ENCODE measurements at places on chromosomes 16 and 17.

DNA sequence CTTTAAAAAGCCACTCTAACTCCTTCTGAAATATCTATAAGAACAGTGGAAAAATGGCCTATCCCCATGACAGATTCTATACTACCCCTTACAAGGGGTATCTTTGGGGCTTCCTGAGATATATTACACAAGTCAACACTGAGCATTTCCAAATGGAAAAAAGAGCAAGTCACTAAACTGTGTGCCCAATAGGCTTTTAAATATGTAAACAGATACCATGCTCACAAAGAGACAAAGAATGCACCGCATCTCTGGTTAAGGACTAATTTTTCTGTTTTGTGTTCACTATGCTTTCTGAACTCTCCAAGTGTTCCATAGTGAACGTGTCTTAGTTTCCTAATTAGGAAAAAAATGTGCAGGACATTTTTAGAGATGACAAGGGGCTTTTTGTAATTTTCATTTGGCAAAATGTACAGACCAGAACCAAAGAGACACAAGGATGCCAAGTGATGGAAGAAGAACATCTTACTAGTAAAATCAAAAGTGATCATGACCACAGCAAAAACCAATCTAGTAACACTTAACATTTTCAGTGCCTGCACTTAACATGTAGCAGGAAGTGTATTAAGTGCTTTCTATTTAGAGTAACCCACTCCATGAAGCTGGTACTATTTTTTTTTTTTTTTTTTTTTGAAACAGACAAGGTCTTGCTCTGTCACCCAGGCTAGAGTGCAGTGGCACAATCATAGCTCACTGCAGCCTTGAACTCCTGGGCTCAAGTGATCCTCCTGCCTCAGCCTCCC lies 21.5 kb downstream of the MYH11 start:
- no peak for DNase-seq

DNA sequence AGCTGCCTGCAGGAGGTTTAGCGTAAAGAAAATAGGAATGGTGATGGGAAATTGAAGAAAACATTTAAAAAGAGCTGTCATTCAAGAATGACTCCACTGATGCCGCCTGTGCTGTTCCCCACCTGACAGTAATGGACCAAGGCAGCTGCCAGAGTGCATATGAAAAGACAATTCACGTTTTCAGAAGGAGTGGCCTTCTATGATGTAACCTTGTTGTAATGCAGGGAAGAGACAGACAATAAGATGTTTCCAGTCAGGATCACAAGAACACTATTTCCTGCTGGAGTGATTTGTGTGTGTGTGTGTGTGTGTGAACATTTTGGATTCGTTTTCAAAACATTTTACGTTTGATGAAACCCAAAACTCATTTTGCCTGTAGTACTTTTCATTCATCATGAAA lies 203.7 kb downstream of the LGALS9B start:
- no peak for DNase-seq

GRCh38 chr16:15581127-15581815 lies 61.7 kb downstream of the MARF1 start:
- DNase-seq = no peak

- DNase-seq = no peak
Observed at GRCh38 chr16:66007717-66008116, 358.8 kb upstream of the CDH5 start.

GRCh38 chr17:72682605-72683004 lies 409.9 kb downstream of the SLC39A11 start:
- no peak for DNase-seq

DNA sequence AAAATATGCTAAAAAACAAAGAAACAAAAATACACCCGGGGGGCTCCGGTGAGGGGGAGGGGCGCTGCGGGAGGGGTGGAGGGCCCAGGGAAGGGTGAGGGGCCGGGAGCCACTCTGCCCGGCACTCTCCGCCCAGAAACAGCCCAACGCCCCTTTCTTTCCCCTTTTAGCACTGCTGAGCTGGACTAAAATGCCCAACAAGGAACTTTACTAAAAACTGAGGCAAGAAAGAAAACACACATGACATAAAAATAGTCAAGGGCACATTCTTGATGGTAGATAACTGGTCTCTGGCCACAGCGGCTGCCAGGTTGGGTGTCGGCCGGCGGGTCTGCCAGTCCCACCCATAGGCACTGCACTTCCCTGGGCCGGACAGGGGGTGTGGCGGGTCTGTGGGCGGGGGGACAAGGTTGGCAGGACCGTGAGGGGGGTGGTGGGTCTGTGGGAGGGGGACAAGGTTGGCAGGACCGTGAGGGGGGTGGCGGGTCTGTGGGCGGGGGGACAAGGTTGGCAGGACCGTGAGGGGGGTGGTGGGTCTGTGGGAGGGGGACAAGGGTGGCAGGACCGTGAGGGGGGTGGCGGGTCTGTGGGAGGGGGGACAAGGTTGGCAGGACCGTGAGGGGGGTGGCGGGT lies 20.9 kb downstream of the METRNL start:
- no peak for DNase-seq

DNA sequence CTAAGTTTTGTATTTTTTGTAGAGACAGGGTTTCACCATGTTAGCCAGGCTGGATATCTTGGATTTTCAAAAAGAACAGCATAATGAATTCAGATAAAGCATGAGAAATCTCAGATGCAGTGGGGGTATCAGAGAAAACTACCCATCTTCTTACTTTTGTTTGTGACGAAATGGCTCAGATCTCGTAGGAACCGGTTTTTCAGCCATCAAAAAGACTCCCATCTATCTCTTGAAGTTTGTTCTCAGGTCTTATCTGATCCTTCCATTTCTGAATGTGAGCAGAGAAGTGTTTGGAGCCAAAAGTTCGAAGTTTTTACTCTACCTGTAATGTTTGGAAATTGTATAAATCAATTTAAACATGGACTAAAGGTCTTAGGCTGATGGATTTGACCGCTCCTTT lies 57.2 kb downstream of the LDHD start:
- no peak for DNase-seq

DNA sequence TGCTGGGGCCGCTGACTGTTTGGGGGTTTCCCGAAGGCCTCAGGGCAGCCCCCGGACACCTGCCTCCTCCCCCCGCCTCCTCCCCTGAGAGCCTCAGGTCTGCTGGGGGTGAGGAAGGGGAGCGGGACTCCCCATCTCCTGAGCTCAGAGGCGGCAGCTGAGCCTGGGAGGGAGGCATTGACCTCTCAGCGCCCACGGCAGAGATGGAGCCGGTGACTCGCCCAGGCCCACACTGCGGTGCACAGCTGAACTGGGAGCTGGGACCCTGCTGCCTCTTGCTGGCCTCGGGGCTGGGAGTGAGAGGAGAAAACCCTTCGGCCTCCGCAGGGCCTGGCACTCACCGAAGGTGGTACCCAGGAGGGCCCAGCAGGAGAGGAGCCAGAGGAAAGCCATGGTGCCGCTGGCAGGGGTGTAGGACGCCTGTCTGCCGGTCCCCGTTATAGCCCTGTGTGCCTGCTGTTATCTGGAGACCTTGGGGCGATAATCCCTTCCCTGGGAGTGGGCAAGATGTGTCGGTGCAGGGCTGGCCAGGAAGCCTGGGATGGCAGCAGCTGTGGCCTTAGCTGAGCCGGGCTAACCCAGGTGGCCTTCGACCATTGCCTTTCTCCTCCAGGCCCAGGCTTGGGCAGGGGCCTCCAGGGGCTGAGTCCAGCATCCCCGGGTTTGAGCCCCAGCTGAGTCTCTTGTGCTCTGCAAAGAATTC lies at the start of gene CTRB2:
Gene CTRB2, minus strand, starts transcription at position 413 of the 703 bp plus-strand sequence. Its CDS starts 20 bp downstream, at position 393.
- DNase-seq = no peak

DNA sequence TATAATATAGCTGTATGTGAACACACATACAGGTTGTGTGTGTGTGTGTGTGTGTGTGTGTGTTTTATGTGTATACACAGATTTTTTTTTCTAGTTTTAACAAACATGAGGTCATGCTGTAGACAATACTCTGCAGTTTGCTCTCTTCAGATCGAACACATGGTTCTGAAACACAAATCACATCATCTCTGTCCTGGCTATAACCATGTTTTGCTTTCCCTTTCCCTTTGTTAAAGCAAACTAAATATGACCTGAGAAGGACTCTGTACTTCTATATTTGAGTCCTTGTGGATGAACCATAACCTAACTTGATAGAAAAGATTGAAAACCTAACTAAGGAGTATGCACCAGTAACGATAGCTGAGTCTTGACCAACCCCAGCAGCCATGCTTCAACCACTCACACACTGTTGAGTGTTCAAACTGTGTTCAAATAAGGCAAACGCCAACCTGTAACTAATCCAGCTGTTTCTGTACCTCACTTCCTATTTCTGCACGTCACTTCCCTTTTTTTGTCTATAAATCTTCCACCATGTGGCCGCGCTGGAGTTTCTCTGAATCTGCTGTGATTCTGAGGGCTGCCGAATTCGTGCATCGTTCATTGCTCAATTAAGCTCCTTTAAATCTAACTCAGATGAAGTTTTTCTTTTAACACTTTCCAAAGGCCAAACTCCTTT lies 303.8 kb downstream of the HS3ST3B1 start:
- no peak for DNase-seq

GRCh38 chr16:8776129-8776584 lies 21.3 kb downstream of the TMEM186 start:
- no peak for DNase-seq

DNA sequence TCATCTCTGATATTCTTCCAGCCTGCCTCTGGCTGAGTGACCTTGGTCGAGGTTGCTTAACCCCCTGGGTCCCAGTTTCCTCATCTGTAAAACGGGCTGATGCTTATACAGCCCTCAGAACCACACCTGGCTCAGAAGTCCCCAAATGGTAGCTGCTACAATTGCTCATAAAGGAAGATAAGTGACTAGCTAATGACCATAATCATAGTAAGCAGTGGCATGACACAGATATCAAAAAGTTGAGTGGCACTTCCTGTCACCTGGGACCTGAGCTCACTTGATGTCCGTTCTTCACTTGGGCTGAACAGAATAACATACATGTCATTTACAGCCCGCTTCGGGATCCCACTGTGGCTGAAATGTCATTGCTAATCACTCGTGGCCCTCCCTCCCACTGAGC lies 1.8 kb downstream of the MGRN1 start:
- no peak for DNase-seq

DNA sequence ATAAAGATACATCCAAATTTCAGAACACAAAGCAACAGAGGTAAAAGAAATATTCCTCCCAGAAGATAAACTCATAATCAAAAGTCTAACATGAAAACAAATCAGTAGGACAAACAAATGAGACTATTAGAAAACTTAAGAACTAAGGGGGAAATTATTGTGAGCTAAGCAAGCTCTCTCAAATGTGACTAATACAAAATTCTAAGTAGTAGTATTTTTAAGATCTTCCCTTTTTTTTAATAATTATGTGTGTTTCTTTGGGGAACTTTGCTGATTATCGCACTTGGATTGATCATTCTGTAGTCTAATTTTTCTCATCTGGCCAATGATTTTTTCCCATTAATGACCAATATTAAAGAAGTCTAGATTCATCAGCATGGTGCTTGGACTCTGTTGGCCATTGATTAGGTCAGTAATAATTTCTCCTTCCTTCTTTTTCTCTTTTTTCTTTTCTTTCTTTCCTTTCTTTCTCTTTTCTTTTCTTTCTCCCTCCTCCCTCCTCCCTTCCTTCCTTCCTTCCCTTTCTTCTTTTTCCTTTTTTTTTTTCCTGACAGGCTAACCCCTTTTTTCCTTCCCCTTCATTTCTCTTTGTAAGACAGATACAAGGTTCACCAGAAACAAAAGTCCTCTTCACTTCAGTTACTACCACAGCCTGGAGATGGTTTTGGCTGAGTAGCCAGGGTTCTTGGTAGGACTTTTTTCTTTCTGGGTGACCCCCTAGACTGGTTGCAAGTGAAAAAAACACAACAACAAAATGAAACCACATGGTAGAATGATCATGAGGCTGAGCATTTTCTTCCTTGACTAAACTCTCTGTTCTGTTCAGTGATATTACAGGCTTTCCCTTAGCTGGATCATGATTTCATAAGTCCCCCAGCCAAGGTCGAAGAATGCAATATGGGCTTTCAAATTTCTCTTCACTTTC lies 2.9 kb upstream of the ABCA6 start:
- DNase-seq = no peak

DNA sequence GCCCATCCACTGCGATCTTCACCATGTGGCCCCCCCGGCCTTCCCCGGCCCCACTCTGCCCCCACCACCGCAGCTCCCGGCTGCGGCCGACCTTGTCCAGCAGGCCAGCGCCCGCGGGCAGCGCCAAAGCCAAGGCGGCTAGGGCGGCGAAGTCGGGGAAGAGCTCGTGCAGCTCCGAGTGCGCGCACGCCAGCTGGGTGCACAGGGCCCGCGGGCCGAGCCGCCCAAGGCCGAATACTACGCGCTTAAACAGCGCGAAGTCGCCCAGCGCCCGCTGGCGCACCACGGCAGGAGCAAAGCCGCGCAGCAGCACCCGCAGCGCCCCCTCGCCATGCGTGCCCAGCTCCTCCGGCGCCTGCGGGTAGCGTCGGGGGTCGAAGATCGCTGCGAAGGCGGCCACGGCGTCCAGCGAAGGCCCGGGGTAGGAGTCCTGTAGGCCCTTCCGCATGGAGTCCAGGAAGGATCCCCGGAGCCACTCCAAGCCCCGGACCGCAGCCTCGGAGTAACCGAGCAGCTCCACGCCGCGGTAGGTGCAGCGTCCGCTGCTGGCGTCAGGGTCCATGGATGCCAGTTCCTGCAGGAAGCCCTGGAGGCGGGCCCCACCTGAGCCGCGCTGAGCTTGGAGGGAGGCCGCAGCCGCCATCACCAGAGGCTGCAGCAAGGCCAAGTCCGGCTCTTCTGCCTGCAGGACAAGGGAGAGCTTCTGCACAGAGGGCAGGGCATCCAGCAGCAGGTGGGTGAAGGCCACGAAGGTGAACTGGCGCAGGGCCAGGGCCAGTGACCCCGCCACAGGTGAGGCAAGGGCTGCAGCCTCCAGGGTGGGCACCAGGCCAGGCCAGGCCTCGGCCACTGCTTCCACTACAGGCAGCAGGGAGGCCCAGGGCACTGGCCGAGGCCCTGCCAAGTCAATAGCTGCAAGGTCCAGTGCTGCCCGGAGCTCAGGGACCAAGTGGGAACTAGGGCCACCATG lies 10.3 kb downstream of the C17orf113 start:
- no peak for DNase-seq

DNA sequence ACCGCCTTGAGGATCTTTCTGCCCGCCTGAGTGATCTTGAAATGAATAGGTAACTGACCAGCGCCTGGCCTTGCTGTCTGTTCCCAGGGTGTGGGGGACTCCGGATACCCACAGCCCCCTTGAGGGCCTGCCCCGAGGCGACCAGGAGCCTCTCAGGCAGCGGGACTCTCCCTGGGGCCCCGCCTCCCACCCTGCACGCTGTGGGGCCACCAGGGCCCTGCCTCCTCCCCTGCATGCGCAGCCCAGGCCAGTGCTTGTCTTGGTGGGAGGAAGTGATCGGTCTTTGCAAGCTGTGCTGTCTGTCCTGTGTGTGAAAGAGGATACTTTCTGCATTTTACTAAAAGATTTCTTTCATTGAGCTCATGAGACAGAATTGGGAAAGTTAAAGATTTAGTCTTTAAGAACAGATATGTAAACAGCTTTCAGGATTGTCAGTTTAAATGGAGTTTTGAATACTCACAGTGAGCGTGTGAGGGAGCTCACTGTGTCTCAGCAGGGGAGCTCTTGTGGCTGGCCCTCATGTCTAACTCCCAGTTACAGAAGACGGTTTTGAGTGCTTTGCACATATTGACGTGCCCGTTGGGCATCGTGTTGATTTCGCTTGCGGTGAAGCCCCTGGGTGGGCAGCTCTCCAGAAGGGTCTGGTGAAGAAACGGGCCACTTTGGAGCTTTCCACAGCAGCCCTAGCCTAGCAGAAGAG lies 36.1 kb upstream of the CAPN15 start:
- no peak for DNase-seq
